Spinal cord (tissue), 10 donors: ENCODE measurements at places on chromosomes 12 and 14. TPM values are rescaled to one million over a fixed set of nuclear protein-coding genes. Genes with fewer than 3 reads are reported as not detected.
A peak's percentile ranks its signal among the peaks of the same experiment; 100 is the strongest.

DNA sequence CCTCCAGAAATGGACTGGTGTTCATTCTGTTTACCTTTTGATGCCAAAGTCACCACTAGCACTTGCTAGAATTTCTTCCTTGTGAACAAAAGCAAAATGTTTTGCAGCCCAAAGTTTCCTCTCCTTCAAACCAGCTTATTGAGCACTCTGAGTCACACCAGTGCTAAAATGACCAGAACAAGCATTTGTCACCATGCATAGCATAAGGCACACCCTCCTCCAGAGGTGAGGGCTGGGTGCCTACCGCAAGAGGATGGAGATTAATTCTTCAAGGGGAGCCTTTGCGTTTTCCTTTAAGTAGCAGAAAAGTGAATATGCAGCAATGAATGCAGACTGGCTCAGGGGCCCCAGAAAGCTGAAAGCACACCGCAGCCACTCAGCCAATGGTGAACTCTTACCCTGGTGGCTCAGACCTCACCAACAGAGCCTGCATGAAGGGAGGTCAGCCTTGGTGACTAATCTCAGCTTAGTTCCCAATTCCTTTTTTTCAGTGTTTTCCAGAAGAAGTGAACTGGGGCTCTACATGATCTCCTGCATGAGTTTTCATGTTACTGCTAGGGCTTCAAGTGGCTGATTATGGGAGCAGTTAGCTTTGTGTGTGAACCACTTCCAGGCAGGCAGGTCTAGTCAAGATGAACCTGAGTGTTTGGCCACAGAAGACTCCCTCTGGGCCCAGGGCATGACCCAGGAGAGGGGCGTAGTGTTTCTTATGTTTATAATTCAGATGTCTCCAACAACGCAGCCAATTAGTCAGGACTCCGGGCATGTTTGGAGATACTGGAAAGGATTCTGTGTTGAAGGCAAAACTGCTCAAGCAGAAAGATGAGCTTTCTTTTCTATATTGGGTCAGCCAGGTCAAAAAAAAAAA lies 96.3 kb downstream of the PAX9 start:
- no peak for DNase-seq

- DNase-seq: no peak
Measured at GRCh38 chr12:104177663-104178501, 37.7 kb upstream of the TXNRD1 start.

GRCh38 chr12:50589650-50590435 lies 85.1 kb downstream of the DIP2B start:
- DNase-seq: no peak

PRB2 gene
- total RNA-seq: not detected

GRCh38 chr14:90088176-90088575 lies 26.4 kb downstream of the KCNK13 start:
- DNase-seq: no peak

GRCh38 chr12:132006056-132006680 lies 56.4 kb downstream of the EP400 start:
- DNase-seq: no peak

DNA sequence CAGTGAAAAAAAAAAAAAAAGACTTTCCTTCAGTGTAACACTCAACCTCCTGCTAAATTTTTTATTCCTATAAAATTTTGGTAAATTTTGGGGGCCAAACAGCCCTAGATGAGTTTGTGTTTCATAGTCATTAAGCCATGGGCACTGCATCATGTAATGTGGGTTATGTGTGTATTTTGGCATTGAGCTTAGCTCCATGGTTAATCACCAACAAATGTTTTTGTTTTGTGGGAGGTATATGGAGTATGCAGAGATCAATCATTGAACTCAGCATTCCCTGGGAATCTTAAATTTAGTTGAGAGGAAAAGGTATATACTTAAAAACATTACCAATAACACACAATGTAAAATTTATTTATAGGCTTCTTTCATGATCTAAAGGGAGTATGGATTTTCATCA lies 8.5 kb upstream of the ARMH4 start:
- no peak for DNase-seq

DNA sequence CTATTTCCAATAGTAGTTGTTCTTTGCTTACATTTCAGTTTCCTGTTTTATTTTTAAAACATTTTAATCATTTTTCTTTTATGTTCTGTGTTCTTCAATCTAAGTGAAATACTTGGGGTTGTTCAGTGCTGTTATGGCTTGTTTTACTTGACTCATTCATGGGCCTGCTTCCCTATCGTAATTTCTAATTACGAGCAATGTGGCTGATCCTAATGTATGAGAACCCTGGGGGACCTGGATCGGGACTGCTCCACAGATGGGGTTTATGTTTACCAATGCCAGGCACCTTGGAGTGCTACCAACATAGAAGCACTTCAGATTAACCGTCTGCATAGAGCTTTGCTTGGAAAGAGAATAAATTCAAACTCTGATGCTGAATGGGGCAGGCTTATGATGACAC lies 29.8 kb downstream of the TECPR2 start:
- peak; percentile 94 for DNase-seq
